NCI-H524 (cell line): ENCODE measurements at places on chromosomes 12 and 14.

DNA sequence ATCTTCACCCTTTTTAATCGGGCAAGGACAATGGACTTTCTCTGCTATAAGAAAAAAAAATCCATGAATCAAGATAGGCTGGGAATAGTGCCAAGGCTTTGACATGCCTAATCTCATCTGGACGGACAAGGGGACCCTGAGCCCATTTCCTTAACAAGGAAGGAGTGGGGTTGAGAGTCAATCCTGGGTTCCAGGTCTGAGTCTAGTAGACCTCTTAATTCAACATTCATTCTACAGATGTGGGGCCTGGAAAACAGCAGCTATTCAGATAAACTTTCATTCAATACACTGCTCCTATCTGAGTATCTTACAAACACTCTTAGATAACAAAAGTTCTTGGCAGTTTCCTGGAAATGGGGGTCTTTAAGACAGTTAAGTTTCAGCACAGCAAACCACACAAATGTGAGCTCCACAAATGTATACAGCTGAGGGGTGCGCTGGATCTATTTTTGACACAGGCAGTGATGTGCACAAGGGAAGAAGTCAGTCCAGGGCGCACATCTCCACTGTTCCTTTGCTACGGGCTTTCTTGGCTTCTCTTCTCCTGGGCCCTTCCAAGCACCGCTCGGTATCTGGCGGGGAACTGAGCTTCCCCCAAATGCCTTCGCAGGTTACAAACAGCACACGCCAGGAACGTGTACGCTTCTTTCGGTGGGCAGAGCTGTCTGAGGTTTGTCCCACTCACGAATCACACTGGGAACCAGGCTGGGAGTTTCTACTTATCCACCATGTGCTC lies 82.2 kb upstream of the GPR68 start:
- DNase-seq = no peak

- peak; percentile 51 for DNase-seq
Measured at GRCh38 chr14:84961637-84962036, 568.3 kb upstream of the FLRT2 start.

- DNase-seq = no peak
Measured at GRCh38 chr12:65853489-65854157, 29.3 kb downstream of the HMGA2 start.

GRCh38 chr12:48925304-48926011 lies at the start of gene FKBP11:
Gene FKBP11 (minus strand): TSS chr12:48925492. CDS start chr12:48925428, 64 bp downstream.
- DNase-seq = no peak

DNA sequence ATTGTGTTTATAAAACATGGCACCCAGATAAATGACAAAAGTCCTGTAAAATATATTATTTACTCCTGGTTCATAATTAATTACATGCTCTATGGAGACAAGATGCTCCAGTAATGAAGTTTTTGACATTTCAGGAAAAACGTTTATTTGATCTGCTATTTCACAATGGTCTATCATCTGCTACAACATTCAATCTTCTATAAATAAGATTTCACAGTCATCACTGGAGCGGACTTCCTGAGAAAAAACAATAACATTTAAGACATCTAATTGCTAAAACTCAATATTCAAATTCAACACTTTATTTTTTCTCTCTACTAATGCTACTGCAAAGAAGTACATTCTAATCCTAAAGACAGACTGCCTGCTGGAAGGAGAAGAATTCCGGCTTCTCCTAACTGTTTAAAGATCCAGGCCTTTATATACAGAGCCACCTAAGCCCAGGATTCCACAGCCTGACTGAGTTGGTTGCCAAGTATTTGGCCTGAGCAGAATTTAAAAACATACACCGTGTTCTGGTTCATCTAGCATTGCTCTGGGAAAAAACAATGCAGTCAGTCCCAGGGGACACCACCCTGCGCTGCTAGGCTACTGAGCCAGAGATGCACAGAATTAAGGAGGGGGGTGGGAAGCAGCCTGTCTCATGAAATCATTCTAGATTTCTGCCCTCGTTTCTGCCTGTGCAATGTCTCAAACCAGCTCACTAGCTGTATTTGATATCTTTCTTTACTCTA lies 58.0 kb downstream of the TMTC1 start:
- DNase-seq = peak; percentile 22

- DNase-seq = no peak
Measured at GRCh38 chr14:92937051-92937937, 14.3 kb downstream of the CHGA start.

DNA sequence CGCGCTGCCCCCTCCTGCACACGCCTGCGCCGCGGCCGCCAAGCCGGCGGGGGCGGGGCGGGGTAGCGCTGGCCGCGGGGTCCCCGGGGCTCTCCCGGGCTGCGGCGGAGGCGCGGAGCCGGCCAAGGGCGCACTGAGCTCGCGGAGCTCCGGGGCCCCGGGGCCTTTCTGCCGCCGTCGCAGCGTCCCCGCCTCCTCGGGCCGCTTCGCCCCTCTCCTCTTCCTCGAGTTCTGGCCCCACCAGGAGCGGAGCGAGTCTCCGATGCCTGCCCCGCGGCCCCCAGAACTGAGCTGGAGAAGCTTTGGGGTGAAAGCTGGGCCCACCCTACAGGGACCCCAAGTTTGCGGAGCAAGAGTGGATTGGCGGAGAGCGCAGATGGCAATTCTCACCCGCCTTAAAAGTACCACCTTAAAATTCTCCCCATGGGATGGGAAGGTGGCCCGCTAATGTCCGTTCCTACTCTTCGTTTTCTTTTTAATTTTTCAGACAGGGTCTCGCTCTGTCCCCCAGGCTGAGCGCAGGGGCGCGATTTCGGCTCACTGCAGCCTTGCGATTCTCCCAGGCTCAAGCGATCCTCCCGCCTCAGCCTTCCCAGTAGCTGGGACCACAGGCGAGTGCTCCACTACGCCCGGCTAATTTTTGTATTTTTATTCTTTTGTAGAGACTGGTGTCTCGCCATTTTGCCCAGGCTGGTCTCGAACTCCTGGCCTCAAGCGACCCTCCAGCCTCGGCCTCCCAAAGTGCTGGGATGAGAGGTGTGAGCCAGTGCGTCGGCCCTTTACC lies 129.6 kb downstream of the NDUFA12 start:
- DNase-seq = no peak

- no peak for DNase-seq
Measured at GRCh38 chr14:79514700-79515099, 696.6 kb downstream of the DIO2 start.

DNA sequence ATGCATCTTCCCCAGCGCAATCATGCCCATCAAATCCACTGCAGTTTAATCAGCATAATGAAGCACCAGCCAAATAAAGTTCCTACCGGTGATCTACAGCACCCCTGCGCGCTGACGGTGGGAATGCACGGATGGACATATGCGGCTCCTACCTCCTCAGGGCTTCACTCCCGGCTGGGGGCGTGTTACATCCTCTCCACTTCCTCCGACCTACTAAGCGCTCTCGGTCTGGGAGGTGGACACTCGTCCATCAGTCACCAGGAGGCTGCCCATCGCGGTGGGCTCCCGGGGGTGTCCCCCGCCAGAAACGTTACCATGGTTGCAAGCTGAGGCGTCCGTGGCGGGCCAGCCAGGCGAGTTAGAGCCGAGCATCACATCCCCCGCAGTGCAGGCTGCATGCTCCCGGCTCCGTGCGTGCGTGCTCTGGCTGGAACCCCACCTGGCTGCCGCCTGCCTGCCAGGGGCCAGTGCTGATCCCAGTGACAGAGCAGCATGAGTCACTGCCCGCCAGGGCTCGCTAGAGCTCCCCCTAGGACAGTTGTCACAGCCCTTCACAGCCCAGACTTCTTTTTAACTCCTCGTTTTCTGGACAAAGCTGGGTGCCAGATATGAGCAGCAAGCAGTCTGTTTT lies 73.0 kb downstream of the CIT start:
- no peak for DNase-seq

- peak; percentile 41 for DNase-seq
Measured at GRCh38 chr12:30201301-30202160, 417.8 kb upstream of the TMTC1 start.
